ENCODE measurements at places on chromosomes 4 and X. TPM values are rescaled to one million over a fixed set of nuclear protein-coding genes. Genes with fewer than 3 reads are reported as not detected.

Gene FAM156B
- total RNA-seq, result 34.3 TPM

Gene BMX
- total RNA-seq, result 1.4 TPM

Gene GCNA
- total RNA-seq, result 1.6 TPM

Gene DDIT4L
- total RNA-seq, result 0.44 TPM

Gene SFRP2
- 13.3 TPM for total RNA-seq

Gene SPANXC
- not detected for total RNA-seq

DNA sequence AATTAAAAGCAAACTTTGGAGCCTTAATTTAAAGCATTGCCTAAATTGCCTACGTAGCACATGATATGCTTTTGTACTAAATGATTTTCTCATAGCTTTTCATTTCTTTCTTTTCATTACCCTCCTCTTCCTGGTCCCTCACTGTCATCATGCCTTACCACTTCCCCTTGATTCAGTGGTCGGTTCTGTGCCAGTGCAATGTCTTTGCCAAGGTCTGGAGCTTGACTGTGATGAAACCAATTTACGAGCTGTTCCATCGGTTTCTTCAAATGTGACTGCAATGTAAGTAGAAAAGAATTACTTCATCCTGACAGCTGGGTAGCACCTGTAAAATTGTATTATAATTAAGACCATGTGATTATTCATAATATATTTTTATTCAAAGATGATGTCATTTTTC lies 72.5 kb downstream of the C4orf46 start:
- no peak for DNase-seq

DNA sequence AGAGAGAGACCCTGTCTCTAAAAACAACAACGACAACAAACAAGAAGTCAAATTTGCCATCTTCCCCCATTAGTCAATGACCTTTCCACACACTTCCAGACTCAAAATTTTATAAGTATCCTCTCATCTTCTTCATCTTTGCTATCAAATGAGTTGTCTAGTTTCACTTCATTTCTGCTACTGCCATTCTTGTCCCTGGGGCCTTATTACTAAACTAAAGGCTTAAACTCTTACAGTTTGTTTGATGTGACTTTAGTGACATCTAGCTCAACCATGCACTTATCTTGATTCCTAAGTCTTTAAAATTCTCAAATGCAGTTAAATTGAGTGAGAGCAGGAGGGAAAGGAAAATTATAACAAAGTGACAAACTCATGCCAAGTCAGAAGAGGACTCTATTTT lies 271.8 kb upstream of the GK2 start:
- no peak for DNase-seq

- DNase-seq, result peak; percentile 58
Measured at GRCh38 chrX:9885150-9885549, 82.0 kb upstream of the CLDN34 start.

GRCh38 chrX:21176921-21177571 lies 197.2 kb upstream of the CNKSR2 start:
- no peak for DNase-seq

GRCh38 chr4:118883861-118884260 lies 4.8 kb upstream of the SYNPO2 start:
- no peak for DNase-seq

- no peak for DNase-seq
Measured at GRCh38 chr4:56200275-56200674, 187.0 kb downstream of the AASDH start.

GRCh38 chrX:23403849-23404248 lies 69.2 kb downstream of the PTCHD1 start:
- DNase-seq, result no peak

DNA sequence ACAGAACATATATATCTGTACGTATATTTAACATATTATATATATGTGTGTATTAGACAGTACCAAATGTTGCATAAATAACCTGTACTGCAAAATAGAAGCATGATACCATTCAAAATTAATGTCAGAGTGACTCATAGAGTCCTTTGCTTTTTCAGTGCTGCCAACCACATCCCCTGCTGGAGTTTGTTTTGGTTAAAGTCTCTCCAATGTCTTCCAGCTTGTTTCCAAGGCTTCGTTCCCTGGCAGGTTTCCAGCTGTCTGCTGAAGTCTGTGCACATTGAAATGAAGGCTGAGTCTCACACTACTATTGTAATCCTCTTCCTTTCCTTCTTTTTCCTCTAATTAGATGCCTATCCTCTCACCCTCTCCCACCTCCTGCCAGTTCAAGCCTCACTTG lies 14.9 kb downstream of the NRK start:
- peak; percentile 47 for DNase-seq

DNA sequence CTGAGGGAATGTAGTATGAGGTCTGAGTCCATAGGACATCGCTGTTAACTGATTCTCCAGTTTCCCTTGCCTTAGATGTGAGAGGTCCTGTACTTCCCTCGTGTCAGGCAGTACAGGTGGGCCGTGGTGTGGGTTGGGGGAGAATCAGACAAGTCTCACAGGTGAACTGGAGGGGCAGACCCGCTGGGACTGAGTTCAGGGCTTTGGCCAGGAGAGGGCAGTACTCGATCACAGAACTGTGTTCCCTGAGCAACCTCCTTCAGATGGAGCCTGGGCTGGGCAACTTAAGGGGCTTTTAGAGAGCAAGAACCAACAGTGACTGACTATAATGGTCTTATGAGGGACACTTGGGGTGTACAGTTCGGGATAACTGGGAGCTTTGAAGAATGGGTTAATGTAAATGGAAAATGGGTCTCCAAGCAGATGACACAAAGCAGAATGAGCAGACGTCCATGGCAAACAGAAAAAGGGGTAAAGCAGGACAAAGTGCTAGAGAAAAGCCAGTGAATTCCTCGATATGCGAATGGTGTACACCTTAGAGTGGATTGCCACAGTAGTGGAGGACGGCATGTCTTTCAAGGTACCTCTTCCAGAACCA lies 83.6 kb downstream of the CCNG2 start:
- DNase-seq, result peak; percentile 54

DNA sequence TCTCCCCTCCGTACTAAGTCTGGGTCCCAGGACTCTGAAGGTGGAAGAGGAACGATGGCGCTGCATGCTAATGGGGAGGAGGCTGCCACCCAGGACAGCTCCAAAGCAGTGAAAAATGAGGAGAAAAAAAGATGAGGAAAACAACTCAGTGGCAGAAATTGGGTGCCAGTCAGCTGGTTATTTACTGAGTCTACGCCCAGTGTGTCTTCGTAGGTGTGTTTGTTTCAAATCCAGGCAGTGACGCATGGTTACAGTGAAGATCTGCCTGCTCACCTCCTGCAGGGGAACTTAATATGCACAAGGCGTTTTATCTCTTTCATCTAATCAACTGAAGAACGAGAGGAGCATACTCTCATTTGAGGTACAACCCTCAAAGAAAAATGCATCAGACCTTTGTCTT lies 70.9 kb upstream of the FBXW7 start:
- DNase-seq, result no peak

GRCh38 chr4:7200801-7201200 lies 8.5 kb downstream of the SORCS2 start:
- DNase-seq, result no peak

- DNase-seq, result no peak
Measured at GRCh38 chr4:55754754-55755350, 64.7 kb upstream of the EXOC1L start.

- no peak for DNase-seq
Measured at GRCh38 chrX:15158736-15159406, 111.0 kb downstream of the ASB9 start.

GRCh38 chr4:122963216-122963615 lies 40.8 kb upstream of the NUDT6 start:
- DNase-seq, result no peak

DNA sequence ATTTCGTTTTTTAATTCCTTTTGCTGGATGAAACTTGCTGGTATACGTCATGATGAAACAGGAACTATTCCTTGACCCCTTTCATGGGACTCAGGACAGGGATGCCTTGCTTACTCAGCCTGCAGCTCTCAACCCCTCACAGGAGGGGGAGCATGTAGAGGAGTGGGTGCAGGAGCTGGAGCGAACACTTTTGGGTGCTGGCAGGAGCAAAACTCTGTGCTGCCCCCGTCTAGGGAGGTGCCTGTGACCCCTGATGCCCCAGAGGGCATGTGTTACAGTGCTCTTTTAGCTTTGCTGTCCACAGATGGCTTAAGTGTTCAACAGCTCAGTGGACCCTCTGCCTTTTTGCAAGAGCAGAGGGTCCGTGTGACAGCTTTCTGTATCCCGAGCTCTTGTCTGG lies 56.8 kb upstream of the TEX13C start:
- no peak for DNase-seq

- no peak for DNase-seq
Measured at GRCh38 chr4:138327338-138327737, 85.2 kb upstream of the SLC7A11 start.

DNA sequence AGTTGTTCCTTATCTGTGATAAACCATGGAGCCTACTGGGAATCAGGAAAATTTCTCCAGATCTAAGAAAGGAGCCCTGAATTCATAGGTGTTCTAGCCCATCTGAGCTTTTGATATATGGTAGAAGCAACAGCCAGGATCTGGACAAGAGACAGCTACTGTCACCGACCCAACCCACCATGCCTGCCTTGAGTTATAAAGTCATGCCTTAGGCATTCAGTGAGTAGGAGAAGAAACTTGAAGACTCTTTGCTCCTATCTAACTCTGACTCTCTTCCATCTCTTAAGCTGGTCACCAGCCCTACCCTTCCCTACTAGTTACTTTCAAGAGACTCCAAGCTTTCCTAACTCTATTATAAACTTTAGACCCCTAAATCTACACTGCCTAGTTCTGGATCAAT lies 83.9 kb upstream of the FAM9B start:
- DNase-seq, result no peak

- DNase-seq, result no peak
Measured at GRCh38 chr4:165700855-165701254, 172.2 kb upstream of the TLL1 start.

DNA sequence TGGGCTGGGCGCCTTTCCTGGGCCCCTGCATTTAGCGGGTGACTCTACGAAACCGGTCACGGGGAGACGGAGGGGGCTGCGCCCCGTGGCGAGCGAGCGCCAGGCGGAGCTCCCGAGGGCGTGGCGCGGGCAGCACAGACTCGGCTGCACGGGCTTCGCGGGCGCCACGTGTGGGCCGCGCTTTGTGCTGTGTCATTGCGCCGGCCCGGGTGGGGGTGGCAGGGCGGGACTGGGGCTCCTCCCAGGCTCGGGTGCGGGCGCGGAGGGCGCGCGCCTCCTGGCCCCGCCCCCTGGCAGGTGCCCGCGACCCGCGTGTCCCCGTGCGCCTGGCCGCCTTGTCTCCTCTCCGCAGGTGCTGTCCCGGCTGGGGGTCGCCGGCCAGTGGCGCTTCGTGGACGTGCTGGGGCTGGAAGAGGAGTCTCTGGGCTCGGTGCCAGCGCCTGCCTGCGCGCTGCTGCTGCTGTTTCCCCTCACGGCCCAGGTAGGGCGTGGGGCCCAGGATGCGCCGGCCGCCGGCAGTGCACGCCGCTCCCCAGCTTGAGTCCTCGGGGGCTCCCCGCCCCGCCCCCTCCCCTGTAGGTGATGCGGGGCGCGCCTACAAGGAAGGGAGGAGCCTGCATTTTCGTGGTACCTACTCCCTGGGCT lies 651 bp downstream of the UCHL1 start:
- DNase-seq, result no peak

DNA sequence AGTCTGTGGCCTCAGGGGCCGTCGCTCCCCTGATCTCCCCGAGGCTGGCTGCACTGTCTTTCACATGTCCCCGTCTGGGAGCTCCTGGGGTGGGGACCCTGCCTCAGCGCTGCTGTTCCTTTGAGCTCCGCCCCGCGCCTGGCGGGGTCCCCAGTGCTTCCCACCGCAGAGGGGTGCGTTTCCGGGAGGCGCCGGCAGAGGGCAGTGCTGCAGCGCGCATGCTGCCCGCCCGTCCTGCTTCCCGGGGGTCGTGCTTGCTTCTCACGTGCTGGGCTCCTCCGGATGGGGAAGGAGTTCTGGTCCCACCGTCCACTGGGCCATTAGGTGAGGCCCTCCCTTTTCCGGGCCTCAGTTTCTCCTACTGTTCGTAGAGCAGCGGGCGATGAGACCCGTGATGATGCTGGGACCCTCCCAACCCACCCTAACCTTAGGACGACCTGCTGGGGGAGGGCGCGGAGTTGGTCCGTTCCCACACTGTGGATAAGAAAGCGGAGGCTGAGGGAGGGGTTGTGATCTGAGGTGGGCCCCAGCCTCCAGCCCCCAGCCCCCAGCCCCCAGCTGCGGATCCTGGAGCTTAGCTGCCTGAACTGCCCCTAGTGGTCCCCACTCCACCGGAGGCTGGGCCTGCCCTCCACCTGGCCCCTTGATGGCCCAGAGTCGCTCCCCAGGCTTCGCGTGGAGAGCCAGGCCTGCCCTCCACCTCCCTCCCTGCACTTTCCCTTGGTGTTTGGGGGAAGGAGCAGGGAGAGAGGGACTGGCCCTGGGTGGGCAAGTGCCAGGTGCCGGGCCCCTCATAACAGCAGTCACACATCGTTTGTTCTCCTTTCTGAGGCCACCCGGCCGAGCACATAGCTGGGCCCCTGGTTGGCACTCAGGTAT lies 15.3 kb downstream of the CPZ start:
- DNase-seq, result no peak

GRCh38 chr4:126533146-126533805 lies 1099.5 kb upstream of the INTU start:
- DNase-seq, result no peak

DNA sequence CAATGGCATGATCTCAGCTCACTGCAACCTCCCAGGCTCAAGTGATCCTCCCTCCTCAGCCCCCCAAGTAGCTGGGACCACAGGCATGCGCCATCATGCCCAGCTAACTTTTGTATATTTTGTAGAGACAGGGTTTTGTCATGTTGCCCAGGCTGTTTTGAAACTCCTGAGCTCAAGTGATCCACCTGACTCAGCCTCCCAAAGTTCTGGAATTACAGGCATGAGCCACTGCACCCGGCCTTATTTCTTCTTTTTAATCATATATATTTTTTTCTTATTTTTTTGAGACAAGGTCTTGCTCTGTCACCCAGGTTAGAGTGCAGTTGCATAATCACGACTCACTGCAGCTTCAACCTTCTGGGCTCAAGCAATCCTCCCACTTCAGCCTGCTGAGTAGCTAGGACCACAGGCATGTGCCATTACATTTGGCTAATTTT lies 184.0 kb downstream of the TSPAN5 start:
- DNase-seq, result no peak

DNA sequence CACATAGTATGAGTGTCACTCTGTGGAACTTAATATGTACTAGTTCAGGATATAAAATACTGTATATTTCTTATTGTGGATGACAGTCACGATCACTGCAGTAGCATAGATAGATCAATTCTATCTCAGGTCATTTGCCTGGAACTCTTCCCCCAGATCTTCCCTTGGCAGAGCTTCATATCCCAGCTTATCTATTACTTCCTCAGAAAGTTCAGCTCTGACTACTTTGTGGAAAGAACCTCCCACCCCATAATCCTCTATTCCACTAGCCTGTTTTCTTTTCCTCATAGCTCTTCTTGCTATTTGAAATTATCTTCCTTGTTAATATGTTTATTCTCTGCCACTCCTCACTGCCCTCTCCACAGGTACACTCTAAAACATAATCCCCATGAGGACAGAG lies 10.9 kb downstream of the FAM241A start:
- no peak for DNase-seq

GRCh38 chr4:155530290-155530689 lies 136.4 kb upstream of the GUCY1A1 start:
- DNase-seq, result no peak

Data from ureter (tissue), 1 donor.